ENCODE measurements at places on chromosomes 5 and 9. TPM values are rescaled to one million over a fixed set of nuclear protein-coding genes. Genes with fewer than 3 reads are reported as not detected.

Gene SLC1A3
- total RNA-seq, result 27.1 TPM

Gene GGTA1
- total RNA-seq, result 6.3 TPM

Gene SEC16A
- 14.1 TPM for total RNA-seq

Gene FOXD4L6
- total RNA-seq, result not detected

Gene HACD4
- total RNA-seq, result 2.1 TPM

Gene ARSI
- 9.9 TPM for total RNA-seq

Gene DIPK1B
- 11.0 TPM for total RNA-seq

Gene LYRM7
- 13.6 TPM for total RNA-seq

Gene RGMB
- 29.7 TPM for total RNA-seq

Gene BHMT
- 1.0 TPM for total RNA-seq

Gene FAM120AOS
- 24.5 TPM for total RNA-seq

Gene NDST1
- 19.3 TPM for total RNA-seq

Gene KCTD16
- total RNA-seq, result under 0.01 TPM

Gene CDK7
- 31.3 TPM for total RNA-seq

Gene DNLZ
- total RNA-seq, result 5.2 TPM

Gene ZNF454
- total RNA-seq, result 4.2 TPM

Gene FGD3
- 4.2 TPM for total RNA-seq

Gene LECT2
- not detected for total RNA-seq

Gene C9orf153
- total RNA-seq, result 1.6 TPM

Gene PAEP
- not detected for total RNA-seq

Gene TAF11L10
- total RNA-seq, result not detected

Gene SLC25A2
- 0.52 TPM for total RNA-seq

Gene FAM200C
- total RNA-seq, result 13.0 TPM

Gene IFNB1
- not detected for total RNA-seq

Gene KIF3A
- 6.3 TPM for total RNA-seq

Gene UBE2QL1
- 0.52 TPM for total RNA-seq

Gene PCDH1
- total RNA-seq, result 20.9 TPM

Gene GRM6
- not detected for total RNA-seq

Gene PDE6A
- total RNA-seq, result not detected

Gene MARCHF11
- 1.0 TPM for total RNA-seq

Gene TMOD1
- total RNA-seq, result 45.9 TPM

Gene PHYHD1
- total RNA-seq, result 17.7 TPM

Gene PDE8B
- total RNA-seq, result 1.0 TPM

Gene PLAC8L1
- total RNA-seq, result not detected

Gene KIF12
- total RNA-seq, result not detected

Gene RBM18
- 7.3 TPM for total RNA-seq

Gene SPATA31D4
- total RNA-seq, result not detected

Gene BARX1
- total RNA-seq, result not detected

Gene SLC23A1
- total RNA-seq, result not detected

Gene RECK
- 14.6 TPM for total RNA-seq

Gene ST6GALNAC4
- 23.5 TPM for total RNA-seq

Gene CA9
- under 0.01 TPM for total RNA-seq

Gene FOCAD
- total RNA-seq, result 108 TPM

Gene BAAT
- total RNA-seq, result 0.52 TPM

Gene ALDH1B1
- total RNA-seq, result 11.5 TPM

Gene SLC34A1
- total RNA-seq, result not detected

Gene ROPN1L
- not detected for total RNA-seq

Gene NEUROG1
- total RNA-seq, result not detected

Gene FBXO38
- 60.0 TPM for total RNA-seq

Gene LHX3
- total RNA-seq, result not detected

Gene PNPLA7
- 1.0 TPM for total RNA-seq

Gene IFNA21
- not detected for total RNA-seq

Gene IFNA2
- total RNA-seq, result not detected

Gene SPATA31E1
- total RNA-seq, result not detected

Gene SPINK1
- total RNA-seq, result not detected
